ENCODE measurements at places on chromosomes 1 and 21.

- no peak for DNase-seq
These were observed 20.4 kb downstream of the H3-3A start for GRCh38 chr1:226082959-226083301.

DNA sequence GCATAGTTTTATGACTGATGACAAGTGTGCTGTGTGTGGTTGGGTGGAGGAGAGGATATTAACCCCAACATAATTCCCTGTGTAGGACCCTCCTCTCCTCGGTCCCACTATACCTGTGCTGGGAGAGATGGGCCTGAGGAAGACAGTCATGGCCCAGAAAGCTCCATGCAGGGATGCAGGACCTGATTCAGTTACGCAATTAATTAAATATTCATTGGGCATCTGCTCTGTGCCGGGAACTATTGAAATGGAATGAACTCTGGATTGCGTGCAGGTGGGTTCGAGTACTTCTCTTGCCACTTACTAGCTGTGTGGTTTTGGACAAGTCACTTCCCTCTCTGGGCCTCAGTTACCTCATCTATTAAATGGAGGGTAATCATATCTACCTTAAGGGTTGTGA is 74.6 kb downstream of the CD247 start:
- no peak for DNase-seq

GRCh38 chr1:208139434-208140045 is 104.6 kb downstream of the PLXNA2 start:
- DNase-seq = no peak

DNA sequence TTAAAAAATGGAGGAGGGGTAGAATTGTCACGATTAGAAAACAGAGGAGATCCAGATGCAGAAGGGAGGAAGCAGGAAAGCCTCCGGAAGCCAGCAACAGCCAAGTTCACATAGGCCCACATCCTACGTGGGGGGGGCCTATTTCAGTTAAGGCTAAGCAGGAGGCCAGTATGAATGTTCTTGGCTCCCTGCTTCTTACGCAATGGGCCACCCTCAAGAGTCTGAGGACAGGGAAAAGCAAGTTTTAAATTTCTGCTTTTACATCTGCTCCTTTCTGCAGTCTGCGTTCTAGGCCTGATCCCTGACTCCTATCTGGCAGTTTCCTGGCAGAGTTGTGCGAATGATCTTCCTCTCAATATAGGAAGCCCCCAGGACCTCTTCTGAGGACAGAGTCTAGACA is 30.6 kb downstream of the RABIF start:
- no peak for DNase-seq

DNA sequence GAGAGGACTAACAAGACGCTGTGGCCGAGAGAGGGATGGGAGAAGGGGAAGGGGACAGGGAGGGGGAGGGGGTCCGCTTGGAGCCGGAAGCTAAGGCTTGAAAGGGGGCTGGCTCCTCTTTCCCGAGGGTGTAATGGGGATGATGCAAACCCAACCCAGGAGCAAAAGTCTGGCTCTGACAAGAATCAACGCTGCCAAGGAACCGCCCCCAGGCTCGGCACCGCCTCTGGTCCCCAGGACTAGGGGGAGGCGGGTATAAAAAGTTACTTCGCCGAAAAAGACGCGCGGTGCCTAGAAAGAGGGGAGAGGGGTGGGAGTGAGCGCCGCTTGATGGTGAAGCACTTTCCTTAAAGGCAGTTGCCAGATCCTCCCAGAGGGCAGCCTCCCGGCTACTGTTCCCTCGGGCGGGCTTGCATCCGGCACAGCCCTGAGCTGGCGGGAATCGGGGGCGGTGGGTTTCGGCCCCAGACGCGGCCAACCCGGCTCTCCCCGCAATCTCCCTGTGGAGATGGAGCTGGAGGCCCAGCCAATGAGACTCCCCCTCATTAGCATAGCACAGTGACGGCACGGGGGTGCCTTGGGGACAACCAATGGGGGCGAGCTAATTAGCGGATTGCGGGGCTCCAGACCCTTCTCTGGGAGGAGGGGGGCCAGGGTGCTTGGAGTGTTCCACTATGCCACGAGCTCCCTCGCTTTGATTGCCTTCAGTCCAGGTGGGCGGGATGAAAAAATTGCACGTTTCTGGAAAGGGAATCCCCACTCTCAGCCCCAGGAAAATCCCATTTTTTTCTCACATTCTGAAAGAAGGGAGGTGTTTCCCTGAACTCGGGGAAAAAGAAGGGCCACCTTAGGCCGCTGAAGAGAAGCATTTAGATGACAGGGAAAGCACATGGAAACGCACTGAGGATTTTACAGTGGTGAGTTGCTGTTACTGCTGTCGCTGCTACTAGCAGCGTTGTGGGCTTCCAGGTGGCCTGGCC is at the start of gene KCNT2:
Gene KCNT2, minus strand, starts transcription at position 51 of the 980 bp plus-strand sequence. CDS start 131 bp downstream, outside the sequence.
- no peak for DNase-seq

All from bone marrow (tissue), 2 donors.